ENCODE measurements at places on chromosomes 11 and 22.

DNA sequence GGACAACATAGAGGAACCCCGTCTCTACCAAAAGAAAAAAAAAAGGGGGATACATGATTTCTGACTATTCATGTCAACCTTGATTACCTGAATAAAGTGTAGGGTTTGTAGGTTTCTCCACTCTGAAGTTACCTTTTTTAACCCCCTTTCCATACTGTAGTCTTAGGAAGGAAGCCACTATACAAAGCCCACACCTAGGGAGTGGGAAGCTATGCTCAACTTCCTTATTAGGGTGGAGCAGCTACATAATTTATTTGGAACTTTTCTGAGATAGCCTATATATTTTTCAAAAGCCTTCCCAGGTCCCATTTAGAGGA lies 582 bp upstream of the ATP6V1E1 start:
- no peak for DNase-seq

GRCh38 chr22:32380991-32381390 lies 23.3 kb downstream of the RFPL3 start:
- DNase-seq, result no peak

GRCh38 chr22:32880061-32880460 lies 78.6 kb downstream of the TIMP3 start:
- no peak for DNase-seq

DNA sequence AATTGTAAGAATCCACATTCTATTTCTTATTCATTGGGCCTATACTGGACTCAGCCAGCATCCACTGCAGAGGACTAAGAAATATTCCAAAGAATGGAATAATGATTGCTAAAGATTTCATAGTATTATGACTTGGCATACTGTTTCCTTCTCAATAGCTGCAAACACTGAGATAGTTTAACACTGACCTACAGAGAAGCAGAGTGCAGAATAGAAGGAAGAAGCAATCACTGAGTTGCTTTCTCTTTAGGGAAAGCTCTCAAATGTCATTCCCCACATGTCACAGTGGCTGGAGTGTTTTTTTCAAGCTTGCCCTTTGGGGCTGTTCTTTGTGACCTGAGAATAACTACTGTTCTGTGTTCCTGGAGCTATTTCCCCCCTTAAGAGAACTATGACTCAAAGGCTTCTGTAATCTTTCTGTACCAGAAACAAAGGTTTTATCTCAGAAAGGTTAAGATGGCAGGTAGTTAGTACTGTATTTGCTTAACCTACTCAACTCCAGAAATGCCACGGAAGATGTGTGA lies 243.6 kb upstream of the LUZP2 start:
- DNase-seq, result no peak

- DNase-seq, result no peak
These were observed 105.7 kb upstream of the ANO1 start for GRCh38 chr11:69972351-69972802.

- DNase-seq, result no peak
These were observed 3.9 kb upstream of the DNAJB13 start for GRCh38 chr11:73946798-73947458.

- no peak for DNase-seq
These were observed 87.4 kb upstream of the SLC6A5 start for GRCh38 chr11:20511982-20512381.

DNA sequence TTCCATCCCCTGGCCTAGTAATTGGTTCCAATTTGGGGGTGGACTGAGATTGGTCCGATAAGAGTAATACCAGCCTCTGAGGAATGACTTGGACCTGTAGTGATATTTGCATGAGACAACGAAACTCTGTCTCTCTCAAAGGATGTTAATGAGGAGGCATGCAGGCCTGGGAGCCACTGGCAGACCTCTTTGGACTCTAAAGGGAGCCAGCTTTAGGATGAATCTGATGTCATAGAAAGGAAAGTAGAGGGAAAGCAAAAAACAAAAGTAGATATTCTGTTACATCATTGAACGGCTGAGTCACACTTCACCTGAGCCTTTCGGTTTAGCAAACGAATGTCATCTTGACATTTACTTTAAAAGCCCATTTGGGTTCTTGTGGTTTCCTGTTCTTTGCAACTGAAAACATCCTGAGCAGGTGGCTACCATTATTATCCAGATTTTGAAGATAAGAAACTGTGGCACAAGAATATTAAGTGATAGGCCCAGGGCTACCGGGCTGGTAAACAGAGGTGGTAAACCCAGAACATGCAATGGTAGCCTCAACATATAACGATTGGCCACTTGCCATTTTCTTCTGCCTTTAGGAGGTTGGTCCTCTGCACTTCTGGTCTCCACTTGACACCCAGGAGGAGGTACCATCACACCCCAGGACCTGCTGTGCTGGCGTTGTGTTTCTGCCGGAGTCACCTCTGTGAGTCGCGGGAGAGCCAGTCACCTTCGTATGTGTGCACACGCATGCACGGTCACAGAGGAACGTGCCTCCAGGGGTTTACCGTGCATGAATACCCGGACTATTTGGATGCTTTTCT lies 42.7 kb downstream of the RTL6 start:
- DNase-seq, result peak; percentile 17

DNA sequence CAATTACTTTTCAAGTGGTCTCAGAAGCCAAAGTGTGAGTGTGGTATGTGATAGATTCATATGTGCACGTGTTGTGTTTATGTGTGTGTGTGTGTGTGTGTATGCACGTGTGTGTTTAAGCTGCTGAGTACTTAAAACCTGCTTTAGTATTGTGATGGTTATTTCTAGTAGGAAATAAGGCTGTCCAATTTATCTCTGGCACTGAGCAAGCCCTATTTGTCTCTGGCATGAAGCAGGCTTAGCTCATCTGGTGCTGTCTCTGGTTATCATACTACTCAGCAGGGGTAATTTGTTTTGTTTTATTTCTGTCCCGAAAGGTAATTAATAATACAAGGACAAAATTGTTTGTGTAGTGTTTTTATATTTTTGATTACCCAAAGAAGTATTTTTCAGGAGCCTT lies 333.7 kb downstream of the FAT3 start:
- DNase-seq, result no peak

DNA sequence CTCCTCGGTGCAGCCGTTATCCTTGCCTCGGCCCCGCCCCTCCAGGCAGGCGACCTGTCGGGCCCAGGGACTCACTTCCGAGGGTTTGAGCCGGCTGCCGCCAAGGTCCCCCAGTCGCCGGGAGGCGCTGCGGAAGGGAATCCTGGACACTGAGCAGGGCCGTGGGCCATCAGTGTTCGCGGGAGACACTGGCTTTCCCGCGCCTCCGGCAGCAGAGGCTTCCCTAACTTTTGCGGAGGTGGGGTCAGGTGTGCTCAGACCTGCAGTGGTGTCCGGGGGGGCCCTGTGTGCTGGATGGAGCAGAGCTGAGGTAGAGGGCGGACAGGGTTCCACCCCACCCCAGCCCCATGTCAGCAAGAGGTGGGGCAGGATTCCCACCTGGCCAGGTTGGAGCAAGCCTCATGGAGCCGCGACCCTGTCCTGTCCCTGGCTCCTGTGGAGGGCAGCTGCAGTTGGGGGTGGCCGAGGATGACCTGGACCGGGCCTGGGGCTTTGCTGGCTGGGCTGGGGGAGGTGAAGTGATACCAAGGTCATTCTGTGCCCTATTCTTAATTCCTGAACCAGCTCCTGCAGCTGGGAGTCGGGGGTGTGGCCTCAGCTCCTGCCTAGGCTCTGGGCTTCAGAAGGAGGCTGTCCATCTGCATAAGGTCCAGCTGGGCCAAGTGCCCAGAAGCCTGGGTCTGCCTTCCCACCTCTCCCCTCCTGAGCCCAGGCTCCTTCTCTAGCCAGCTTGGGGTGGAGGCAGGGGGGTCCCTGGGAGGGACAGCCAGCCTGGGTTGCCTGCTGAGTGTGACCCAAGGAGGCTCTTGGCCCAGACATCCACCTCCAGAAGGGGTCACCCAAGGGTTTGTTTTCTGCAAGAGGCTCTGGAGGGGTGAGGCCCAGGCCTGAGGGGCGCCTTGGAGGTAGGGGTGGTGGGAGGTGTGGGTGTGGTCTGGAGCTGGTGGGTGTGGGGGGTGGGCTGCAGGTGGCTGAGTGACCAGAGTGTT lies 8.4 kb downstream of the TSPAN4 start:
- no peak for DNase-seq

DNA sequence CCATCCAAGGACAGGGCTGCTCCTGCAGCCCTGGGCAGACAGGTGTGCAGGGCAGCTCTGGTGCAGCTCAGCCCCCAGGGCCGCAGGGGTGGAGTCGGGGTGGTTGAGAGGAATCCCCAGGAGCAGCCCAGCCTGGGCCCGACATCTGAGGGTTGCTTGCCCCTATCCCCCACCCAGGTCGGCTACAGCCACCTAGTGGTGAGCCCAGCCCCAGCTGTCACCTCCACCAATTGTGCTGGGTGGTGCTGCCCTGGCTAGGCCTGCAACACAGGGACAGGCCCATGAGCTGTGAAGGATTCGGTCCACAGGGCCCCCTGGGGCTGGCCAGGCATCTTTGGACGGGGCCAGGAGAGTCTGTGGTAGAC lies 29.6 kb downstream of the RTN4R start:
- DNase-seq, result no peak

- DNase-seq, result no peak
These were observed 4.7 kb downstream of the API5 start for GRCh38 chr11:43316451-43316850.

- no peak for DNase-seq
These were observed 12.4 kb downstream of the UCP2 start for GRCh38 chr11:73969991-73970800.

- no peak for DNase-seq
These were observed 12.2 kb downstream of the SLC35C1 start for GRCh38 chr11:45817191-45817590.

- no peak for DNase-seq
These were observed 20.4 kb downstream of the JHY start for GRCh38 chr11:122902951-122903350.

GRCh38 chr11:66479394-66480116 lies 679 bp upstream of the DPP3 start:
- no peak for DNase-seq

DNA sequence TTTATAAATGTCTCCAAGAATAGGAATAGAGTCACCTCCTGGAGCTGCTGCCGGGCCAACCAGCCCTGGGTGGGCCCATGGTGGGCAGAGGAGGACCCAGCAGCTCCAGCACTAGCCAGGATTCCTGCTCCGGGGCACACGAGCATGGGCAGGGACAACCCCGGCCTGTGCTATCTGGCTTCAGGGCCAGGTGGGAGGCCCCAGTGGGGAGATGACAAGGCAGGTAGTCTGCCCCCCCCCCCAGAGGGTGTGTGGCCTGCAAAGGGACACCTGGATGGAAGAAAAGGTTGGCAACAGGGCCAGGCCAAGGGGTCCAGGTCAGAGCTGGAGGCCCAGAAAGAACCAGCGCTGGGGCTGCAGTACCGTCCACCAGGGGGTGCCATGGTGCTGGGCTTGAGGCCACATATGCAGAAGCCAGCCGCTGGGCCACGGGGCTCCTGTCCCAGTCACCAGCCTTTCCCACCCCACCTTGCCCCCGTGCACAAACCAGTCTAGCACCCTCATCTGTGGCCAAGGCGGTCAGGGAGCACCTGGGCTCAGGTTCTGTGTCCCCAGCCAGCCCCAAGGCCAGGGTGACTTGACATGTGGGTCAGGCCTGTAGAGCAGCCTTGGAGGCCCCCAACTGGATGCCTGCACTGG lies 3.4 kb downstream of the TSPAN32 start:
- DNase-seq, result peak; percentile 78

DNA sequence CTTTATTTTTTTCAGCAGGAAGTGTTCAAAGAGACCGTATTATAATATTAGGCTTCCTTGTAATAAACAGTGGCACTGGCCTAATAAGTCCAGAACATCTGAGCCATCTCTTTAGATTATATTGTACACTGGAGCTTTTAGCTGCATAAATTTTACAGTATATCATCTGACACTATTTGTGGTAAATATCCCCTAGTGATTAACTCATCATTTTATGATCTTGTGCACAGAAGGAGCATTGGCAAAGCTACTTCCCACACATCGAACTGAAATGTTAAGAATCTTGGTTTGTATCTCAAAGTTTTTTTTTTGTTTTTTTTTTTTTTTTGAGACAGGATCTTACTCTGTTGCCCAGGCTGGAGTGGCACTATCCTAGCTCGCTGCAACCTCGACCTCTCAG lies 162.7 kb downstream of the HIPK3 start:
- no peak for DNase-seq

DNA sequence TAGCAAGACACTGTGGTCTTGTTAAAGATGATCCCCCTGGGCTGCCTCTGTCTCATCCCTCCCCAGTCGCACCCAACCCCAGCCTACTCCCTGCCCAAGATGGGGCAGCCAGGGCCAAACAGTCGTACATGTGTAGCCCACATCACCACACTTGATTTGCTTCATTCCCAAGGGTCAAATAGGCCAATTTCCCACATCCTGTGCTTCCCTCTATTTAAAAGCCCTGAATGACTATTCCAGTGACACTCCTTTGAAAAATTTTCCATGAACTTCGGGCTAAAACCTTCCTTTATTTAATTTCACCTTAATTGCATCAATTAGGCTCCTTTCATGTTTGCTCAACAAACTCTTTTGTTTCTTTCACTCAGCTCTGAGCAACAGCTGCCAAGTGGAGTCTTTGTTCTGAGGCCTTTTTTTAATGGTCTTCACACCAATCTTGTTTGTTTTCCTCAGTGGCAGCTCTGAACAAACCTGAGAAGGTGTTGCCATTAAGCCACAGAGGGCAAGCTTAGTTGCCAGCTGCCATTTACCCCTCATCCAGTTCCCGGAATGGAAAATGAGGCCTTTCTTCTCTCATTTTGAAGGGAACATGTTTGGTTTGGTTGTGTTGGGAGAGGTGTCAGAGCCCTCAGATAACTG lies 126.9 kb downstream of the APIP start:
- DNase-seq, result no peak

DNA sequence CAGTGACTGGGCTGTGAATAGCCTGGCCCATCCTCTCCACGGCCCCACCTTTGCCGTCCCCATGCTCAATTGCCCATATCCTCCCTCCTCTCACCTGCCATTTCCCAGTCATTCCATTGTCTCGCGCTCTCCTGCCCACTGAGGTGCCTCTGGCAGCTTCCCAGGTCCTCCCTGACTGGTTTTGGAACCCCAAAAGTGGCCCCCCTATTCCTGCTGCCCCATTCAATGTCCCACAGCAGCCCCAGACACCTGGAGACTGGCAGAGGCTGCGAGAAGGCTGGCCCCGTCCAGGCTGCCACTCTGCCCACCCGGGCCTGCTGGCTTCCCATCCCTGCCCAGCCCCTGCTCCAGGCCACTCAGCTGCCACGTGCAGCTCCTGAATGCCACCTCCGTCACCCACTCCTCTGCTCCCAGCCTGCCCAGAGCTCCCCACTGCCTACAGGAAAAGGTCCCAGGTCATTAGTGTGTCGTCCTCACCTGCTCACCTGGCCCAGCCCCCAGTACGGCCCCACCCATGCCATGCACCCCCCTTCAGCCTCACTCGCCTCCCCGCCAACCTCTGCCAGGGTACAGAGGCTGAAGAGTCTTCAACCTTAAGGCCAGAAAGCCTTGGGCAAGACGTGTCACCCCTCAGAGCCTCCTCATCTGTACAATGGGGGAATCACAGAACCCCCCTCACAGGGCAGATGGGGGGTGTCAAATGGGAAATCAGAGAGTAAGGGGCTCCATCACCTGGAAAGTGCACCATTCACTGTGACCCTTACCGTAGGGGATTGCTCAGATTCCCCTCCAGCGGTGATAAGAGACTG lies 37.5 kb downstream of the KCNJ4 start:
- DNase-seq, result no peak

- DNase-seq, result peak; percentile 79
These were observed at the start of gene MRPL11 for GRCh38 chr11:66438504-66439466. Gene MRPL11 (minus strand): TSS chr11:66438848. CDS start chr11:66438754, 94 bp downstream.

GRCh38 chr11:70078781-70079616 lies 882 bp downstream of the ANO1 start:
- no peak for DNase-seq

- DNase-seq, result no peak
These were observed 43.0 kb upstream of the ZBED5 start for GRCh38 chr11:10900681-10901415.

GRCh38 chr22:21450320-21450831 lies 16.8 kb upstream of the TMEM191C start:
- no peak for DNase-seq

GRCh38 chr11:127106938-127107337 lies 106.4 kb upstream of the KIRREL3 start:
- no peak for DNase-seq
